ENCODE measurements at places on chromosomes 2 and 18.

- no peak for DNase-seq
These were observed 572.7 kb upstream of the SALL3 start for GRCh38 chr18:78406743-78407465.

- DNase-seq, result peak; percentile 45
These were observed at the start of gene SGPP2 for GRCh38 chr2:222424276-222424728. Gene SGPP2 (plus strand): TSS chr2:222424543. CDS start chr2:222424603, 60 bp downstream.

DNA sequence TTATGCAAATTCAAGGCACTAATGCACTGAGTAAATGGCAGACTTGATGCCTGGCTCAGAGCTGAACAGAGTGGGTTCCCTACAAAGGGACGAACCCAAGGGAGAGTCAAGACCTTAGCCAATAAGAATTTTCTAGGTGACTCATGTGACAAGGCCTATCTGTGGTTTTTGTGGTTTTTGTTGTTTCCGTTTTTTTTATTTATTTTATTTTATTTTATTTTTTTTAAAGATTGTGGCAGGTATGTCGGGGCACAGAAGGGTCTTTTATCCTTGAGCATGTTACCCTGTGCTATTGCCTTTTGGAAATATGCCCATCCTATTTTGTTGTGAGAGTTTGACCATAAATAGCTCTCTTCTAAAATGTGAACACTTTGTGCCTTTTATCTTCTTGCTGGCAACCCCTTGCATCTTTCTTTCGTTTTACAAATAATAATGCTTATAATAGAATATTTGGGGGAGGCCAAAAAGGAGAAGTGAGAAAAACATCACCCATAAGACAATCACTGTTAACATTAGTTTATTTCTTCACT is 113.4 kb upstream of the AQP4 start:
- no peak for DNase-seq

GRCh38 chr2:176270100-176270750 is 983 bp downstream of the MTX2 start:
- no peak for DNase-seq

- DNase-seq, result no peak
These were observed 14.5 kb upstream of the ASPRV1 start for GRCh38 chr2:69975853-69976462.

DNA sequence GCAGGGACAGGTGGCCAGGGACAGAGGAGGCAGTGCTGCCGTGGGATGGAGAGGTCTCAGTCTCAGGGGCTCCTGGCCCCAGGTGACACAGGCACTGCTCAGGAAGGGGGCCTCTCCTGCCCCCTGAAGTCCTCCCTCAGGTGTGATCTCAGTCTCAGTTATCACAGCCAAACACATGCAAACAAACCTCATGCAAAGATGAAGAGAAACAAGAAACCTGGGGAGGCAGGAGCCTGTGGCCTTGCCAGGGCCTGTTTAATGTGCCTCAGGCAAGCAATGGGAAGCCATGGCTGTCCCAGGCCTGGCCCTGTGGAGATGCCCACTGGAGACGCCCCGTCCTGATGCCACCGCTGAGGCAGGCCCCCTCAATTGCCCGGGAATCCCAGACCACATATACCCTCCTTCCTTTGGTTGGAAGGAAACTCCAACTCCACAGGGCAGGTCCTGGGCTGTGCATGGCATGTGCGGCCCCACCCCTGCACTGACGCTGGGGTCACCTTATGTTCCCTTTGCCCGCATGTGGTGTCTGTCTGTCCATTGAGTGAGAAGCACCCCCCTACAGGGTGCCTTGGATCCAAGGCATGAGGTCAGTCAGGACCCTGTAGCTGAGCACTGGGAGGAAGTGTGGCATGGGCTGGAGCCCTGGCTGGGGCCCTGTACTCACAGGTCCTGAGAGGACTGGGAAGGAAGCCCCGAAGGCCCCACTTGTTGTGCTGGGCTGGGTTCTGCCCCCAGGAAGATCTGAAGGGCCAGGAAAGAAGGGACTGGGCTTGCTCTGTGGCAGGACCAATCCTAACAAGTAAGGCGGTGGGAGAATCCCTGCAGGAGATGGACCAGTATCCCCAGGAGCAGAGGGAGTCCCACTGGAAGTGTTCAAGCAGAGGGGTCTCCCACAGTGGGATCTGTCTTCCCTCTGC is 68.8 kb upstream of the RAB6C start:
- no peak for DNase-seq

DNA sequence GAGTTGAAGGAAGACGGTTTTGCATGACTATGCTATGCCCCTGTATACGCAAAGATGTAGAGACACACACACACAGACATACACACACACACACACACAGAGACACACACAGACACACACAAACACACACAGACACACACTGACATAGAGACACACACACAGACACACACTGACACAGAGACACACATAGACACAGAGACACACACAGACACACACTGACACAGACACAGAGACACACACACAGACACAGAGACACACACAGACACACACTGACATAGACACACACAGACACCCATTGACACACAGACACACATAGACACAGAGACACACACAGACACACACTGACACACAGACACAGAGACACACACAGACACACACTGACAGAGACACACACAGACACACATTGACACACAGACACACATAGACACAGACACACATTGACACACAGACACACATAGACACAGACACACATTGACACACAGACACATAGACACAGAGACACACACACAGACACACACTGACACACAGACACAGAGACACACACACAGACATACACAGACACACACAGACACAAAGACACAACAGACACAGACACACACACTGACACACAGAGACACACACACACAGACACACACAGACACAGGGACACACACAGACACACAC is 121.3 kb downstream of the BCL2 start:
- no peak for DNase-seq

- DNase-seq, result no peak
These were observed 99.5 kb downstream of the GALNT13 start for GRCh38 chr2:153971250-153971649.

GRCh38 chr2:28047681-28048080 is 157.2 kb downstream of the BABAM2 start:
- no peak for DNase-seq

DNA sequence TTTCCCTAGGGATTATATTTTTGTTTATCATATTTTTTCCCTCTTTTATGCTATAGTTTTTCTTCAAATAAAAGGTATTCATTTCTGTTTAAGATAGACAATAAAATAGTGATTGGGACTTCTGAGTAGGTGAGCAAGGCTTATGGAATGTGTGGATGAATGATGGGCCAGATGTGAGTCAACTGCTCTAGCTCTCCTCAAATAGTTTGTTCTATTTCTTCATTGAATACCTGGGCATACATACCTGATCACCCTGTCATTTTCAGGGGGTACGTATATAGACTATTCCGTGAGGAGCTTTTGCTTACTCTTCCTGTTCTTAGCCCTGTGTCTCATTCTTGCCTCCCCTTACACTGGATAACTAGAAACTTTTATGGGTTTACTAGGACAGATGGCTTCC is 41.9 kb downstream of the BABAM2 start:
- DNase-seq, result no peak

Measured in neural progenitor cell (in vitro differentiated cells).